Glutamatergic neuron (in vitro differentiated cells): ENCODE measurements at places on chromosomes 11 and 22. TPM values are rescaled to one million over a fixed set of nuclear protein-coding genes. Genes with fewer than 3 reads are reported as not detected.

The ZNF70 gene
- total RNA-seq: 9.0 TPM

The C11orf91 gene
- not detected for total RNA-seq

The HIRA gene
- total RNA-seq: 51.0 TPM

The KRTAP5-8 gene
- not detected for total RNA-seq

The SMC1B gene
- total RNA-seq: not detected

The MB gene
- not detected for total RNA-seq

The NAP1L4 gene
- total RNA-seq: 209 TPM

The YPEL1 gene
- total RNA-seq: 71.2 TPM

The SEPTIN3 gene
- total RNA-seq: 216 TPM

The DDI1 gene
- not detected for total RNA-seq

The TTC28 gene
- total RNA-seq: 55.6 TPM

The ADM gene
- total RNA-seq: 0.22 TPM
